ENCODE measurements at places on chromosomes 3 and 15. TPM values are rescaled to one million over a fixed set of nuclear protein-coding genes. Genes with fewer than 3 reads are reported as not detected.

The GXYLT2 gene
- polyA plus RNA-seq: 12.2 TPM

The NRROS gene
- 3.2 TPM for polyA plus RNA-seq

The ROPN1 gene
- polyA plus RNA-seq: 0.22 TPM

The NR2E3 gene
- polyA plus RNA-seq: 0.39 TPM

DNA sequence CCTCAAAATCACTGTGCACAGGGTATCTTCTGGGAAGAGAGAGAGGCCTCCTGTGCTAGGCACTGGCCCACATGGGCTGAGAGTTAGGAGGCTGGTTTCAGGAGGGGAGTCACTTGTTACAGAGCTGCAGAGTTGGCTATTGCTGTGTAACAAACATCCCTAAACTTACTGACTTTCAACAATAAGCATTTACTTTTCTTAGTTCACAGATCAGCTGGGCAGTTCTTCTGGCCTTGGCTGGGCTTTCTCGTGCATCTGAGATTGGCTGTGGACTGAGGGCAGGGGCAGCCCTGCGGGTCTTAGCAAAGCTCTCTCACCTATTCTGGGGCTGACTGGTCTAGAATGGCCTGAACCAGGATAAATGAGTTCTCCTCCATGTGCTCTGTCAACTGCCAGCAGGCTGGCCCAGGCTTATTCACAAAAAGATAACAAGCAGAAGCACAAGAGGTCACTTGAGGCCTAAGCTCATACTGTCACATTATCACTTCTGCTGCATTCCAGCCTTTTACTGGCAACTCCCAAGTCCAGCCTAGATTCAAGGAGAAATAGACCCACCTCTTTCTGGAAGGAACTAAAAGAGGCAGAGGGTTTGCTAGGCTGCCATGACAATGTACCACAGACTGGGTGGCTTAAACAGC lies 17.2 kb upstream of the RBSN start:
- DNase-seq: no peak

DNA sequence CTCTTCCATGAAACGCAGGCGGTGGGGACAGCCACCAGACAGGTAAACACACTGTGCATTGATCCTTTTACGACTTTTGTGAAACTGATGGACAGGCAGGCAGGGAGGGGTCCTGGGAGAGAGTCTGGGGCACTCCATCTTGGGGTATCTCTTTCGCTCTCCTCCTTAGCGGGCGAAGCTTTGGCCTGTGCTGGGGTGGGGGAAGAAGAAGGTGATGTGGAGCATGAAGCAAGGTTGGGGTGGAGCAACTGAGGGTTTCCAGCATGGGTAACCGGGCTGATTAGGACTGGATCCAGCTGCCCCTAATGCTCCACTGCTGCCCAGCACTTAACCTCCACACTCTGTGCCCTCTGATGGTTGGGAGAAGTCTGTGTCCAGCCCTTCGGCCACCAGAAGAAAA lies 25.6 kb downstream of the MUC20 start:
- DNase-seq: no peak

- no peak for DNase-seq
Observed at GRCh38 chr3:115160295-115160694, 13.2 kb upstream of the ZBTB20 start.

DNA sequence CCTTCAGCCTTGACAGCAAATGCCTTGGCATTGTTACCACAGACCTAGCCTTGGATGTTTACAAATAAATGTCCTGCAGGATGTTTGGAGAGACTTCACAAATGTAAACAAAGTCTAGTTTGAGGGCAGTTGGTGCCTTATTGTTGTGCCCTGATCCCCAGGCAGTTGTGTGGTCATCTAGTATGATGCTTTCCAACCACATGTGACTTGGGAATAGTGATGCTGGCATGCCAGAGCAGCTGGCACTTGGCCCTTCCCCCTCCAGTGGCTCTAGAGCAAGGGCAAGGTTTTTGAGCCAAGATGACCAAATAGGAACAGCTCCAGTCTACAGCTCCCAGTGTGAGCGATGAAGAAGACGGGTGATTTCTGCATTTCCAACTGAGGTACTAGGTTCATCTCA lies 258.2 kb downstream of the ADAMTS17 start:
- DNase-seq: no peak

- no peak for DNase-seq
Observed at GRCh38 chr3:43212914-43213611, 73.3 kb upstream of the SNRK start.

DNA sequence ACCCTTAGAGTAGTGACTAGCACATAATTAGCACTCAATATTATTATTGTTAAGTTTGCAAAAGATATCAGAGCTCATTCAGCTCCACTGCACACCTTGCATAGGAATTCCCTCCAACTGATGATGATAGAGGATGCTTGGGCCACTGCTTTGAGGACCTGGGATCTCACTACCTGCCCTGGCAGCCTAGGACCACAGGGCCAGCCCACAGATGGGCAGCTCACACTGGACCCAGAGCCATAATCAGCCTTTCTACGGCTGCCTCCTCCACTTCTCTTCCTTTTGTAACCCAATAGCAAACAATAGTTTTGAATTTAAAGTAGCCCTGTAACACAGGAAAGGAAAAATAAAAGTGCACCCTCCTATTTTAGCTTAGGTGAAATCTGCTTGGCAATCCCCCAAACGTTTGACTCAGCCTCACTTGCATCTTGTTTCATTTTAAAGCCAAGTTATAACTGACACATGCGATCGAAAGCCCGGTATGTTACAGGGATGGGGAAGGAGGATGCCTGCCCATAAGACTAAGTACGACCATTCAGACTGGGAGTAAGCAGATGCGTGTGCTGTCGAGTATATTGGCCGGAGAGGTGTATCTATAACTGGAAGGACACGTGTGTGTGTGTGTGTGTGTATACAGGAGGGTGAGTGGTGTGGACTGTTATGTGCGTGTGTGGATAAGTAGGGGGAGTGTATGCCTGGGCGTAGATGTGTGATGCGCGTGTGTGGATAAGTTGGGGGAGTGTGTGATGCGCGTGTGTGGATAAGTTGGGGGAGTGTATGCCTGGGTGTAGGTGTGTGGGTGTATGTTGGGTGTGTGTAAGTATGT lies 65.9 kb downstream of the CPN2 start:
- DNase-seq: no peak

GRCh38 chr3:126554560-126555525 lies 3.9 kb downstream of the C3orf22 start:
- DNase-seq: no peak

- DNase-seq: no peak
Observed at GRCh38 chr3:140285380-140285779, 350.4 kb downstream of the CLSTN2 start.

DNA sequence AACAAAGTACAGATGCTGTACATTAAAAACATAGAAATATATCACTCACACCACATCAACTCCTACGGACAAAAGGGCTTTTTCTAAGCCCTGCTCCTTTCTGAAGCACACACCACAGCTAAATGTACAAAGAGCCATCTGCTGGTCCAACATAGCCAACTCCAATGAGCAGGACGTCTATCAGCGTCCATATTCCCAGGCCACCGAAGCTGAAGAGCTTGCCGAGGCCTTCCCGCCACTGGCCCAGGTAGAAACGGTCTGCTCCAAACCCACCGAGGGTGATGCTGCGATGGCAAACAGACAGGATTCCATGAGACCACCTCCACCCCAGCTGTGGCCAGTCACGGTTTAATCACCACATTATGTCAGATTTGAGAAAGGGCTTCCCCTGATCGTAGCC lies 9.8 kb downstream of the TM2D3 start:
- DNase-seq: no peak

Data from right renal pelvis (tissue), 4 donors.